ENCODE measurements at places on chromosomes 6 and 20.

DNA sequence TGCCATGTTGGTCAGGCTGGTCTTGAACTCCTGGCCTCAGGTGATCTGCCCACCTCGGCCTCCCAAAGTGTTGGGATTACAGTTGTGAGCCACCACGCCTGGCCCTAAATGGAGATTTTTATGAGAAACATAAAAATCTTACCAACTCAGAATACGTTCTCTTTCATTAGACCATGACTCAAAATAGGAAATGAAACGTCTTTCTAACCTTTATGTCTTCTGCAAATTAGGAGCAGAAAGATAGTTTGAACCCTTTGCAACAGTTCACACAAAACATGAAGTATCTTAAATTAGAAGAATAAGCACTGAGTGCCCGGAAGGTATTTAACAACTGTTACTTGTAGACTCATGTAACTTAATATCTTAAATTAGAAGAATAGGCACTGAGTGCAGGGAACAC is 48.3 kb downstream of the AHI1 start:
- DNase-seq = no peak

- DNase-seq = no peak
Measured at GRCh38 chr6:160792708-160793107, 90.7 kb downstream of the PLG start.

GRCh38 chr6:169034516-169035167 is 219.0 kb downstream of the THBS2 start:
- DNase-seq = no peak

DNA sequence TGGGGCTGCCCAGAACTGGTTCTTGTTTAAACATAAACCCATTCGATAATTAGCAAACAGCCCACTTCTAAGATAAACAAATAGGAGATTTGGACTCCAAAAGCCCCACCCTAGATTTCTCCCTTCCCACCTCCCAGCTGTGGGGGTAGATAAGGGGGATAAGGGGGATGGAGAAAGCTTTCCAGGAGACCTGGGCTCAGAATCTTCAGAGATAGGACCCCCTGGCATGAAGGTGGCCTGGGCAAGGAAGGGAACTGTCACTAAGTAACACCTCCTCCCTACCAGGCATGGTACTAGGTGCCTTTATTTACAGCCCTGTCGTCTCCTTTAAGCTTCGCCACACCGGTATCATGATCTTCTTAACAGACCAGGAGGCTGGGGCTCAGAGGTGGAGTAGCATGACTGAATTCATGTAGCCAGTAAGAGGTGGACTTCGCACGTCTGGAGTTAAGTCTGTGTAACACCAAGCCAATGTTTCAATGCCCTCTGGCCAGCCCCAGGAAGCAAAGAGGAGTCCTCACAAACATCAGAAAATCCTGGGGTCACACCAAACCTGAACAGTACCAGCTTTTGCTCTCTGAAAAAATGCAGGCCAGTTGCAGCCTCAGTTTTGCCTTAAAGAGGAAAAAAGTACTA is 4.6 kb downstream of the SDC4 start:
- DNase-seq = no peak

GRCh38 chr6:2795956-2796355 is 30.8 kb downstream of the WRNIP1 start:
- DNase-seq = no peak

GRCh38 chr6:15332446-15332845 is 86.6 kb downstream of the JARID2 start:
- no peak for DNase-seq

DNA sequence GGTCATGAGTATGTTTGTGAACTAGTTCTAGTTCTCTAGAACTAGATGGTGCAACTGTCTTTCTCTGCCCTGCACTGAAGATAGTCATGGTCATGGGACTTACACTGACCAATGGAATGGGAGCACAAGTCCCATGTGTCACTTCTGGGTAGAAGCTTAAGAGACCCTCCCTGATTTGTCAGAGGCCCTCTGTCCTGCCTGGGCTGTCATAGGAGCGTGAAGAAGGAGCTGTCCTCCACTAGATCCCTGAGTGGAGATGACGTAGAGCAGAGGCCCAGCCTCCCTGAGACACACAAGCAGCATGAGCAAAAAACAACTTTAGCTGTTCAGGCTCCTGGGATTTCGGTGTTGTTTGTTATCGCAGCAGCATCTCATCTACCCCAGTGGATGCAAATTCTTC is 514.5 kb downstream of the PREX1 start:
- DNase-seq = no peak

DNA sequence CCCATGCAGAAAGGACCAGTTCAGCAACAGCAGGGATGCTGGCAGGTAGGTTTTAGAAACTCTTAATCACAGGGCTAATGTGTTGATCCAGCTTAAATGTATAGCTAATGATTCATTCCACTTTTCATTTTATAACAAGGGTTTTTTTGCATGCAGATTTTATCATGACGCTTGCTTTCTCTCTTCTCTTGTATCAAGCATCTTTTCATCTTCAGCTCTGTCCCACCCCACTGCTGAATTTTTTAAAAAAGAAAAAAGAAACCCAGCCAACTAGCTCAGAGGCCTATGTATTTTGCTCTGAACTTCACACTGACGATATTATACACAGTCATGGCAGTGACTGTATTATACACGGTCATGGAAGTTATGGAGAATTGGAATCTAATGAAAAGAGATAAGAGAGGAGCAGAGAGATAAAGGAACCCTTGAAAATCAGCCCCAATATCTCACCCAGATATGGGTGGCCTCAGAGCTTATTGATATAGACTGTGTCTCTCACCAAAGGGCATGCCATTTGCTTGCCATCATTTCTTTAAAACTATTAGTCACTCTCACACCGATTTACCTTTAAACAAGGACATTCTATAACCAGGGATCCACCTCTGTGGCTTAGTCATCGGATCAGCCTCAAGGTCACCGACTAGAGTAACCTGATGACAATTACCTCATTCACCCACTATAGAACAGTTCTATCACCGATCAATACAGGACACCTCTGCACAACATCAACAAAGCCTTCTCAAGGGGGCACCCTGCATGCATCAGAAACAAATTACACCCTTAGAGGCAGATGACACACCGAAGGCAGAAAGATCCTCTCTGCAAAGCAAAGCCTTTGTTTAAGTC is 222.0 kb downstream of the ATXN1 start:
- DNase-seq = no peak

DNA sequence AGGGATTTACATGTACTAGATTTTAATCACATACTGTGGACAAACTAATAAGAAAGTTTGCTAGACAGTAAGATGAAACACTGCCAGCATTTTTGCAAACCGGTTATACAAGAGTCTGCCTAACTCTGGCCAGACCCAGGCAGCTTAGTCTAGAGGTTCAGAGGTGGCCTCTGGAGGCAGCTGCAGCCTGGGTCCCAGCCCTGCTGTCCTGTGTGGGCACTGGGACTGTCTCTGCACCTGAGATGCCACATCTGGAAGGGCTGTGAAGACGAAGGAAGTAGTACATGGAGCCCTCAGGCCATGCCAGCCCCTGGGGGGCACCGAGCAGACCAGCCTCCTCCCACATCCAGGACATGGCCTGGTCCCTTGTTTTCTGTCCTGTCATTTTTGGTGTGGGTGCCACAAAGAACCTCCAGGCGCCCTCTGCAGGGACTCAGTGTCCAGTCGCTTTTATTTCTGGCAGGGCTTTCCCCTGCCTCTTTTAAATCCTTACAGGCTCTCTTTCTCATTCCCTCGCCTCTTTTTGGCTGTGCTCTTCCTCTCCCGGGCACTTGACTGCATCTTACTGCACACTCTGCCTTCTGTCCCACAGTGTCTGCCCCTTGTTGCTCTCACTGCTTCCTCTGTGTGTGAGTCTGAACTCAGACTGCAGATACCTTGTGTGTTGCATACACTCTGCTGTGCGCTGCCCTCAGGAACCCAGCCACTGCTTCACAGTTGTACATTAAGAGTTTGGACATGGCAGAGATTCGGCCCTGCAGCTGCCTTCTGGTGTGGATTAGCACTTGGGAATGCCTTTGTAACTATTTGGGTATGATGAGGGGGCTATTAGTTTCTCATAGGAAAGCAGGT is 216.7 kb downstream of the ZDHHC14 start:
- DNase-seq = peak; percentile 4

- DNase-seq = no peak
Measured at GRCh38 chr6:131840936-131841583, 33.2 kb downstream of the ENPP1 start.

DNA sequence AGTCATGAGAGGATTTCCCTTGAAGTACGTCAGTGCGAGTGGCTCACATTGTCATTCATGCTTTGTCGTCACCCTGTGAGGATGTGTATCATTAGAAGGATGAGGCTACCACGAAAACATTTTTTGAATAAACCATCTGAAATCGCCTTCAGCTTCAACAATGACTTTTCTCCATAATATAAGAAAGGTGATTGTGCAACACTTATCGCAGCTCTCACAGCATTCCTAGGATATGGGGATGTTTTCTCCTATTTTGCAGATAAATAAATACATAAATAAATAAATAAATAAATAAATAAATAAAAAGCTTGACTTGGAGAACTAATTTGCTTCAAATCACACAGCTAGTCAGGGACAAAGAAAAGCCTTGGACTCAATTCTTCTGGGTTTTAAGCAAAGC is 326.5 kb downstream of the FOXA2 start:
- no peak for DNase-seq

- DNase-seq = no peak
Measured at GRCh38 chr6:1913577-1913976, 303.9 kb downstream of the FOXC1 start.

DNA sequence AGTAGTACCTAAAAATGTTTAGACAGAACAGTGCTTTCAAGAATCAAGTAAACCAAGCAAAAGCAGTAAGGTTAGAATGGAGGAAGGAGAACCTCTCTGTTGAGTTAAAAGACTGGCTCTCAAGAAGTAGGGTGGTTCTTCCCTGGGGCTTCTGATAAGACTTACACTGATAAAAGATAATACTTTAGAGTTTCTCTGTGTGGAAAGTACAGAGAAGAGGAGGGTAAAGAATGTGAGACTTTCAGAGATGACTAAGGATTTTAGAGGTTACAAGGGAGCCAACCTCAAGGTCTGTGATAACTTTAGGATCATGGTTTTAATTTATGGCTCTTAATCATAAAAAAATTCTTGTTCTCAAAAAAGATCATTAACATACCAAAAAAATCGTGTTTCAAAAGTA is 30.9 kb upstream of the ALDH8A1 start:
- no peak for DNase-seq

GRCh38 chr6:161748535-161749416 is 474.9 kb upstream of the AGPAT4 start:
- DNase-seq = no peak

DNA sequence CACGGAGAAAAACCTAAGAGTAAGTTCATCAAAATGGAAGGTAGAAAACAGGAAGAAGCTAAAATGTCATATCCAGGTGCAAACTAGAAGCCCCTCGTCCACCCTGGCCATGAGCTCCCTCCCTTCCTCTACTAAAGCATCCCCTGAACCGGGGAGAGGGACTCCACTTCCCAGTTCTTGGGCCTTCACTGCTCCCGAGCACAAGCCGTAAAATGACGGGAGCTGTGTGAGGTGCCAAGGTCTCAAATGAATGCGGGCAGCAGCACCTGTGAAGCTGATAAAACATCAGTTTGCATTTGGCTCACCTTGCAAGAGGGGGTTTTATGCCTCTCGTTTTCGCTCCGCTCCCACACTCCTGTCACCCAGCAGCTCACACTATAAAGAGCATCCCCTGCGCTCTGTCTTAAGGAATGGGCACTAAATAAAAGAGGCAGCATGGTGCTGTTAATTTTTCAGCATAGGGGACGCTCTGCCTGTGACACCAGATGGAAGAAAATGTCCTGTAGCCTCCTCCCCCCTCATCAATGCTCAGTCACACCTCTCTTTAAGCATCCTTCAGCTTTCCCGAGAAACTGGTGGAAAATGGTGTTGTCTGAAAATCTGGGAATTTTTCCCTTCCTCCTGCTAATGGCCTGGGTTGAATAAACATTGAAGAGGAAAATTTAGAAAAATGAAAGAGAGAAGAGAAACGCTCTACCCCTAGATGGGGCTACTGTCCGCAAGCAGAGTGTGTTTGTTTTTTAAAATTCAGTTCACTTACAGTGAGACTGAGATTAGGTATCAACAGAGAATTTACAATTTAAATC is 563.0 kb upstream of the AGPAT4 start:
- DNase-seq = no peak

DNA sequence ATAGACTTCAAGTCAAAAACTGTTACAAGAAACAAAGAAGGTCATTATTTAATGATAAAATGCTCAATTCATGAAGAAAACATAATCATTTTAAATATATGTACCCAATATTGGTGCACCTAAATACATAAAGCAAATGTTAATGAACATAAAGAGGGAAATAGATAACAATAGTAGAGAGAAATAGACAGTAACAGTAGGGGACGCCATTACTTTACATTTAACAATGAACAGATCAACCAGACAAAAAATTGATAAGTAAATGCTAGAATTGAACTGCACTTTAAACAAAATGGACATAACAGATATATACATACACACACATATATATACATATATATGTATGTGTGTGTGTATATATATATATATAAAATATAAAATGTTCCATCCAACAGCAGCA is 37.4 kb downstream of the IL22RA2 start:
- DNase-seq = no peak

DNA sequence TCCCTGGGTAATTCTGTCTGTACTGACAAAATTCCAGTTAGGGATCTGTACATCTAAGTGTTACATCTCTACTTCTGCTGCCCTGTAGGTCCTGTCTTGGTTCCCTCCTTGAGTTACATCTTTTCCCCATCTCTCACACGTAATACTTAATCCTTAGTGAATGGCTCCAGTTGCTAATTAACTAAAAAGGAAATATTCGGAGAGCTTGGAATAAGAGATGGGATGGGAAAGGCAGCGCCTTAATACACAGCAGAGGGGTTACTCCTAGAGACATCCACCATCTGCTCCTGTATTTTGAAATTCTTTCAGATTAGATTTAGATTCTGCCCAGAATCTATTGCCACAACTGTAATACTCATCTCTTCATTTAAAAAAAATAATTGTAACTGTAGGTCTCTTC is 384.0 kb downstream of the SAMD5 start:
- no peak for DNase-seq

DNA sequence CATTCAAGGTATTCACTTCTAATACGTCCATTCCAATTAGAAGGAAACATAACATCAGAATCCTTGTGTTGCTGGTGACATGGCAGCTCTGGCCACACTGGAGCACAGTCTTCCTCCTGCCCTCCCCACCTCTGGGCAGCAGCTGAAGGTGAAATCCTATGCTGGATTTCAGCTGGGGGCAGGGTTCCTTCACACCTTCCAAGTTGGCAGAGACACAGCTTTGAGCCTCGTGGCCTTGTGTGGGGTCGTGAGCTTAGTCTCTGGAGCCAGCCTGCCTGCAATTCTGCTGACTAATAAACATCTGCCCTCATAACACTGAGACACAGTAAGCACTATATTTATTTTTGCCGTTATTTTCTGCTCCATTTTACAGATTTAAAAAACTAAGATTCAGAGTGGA is 218.9 kb upstream of the RIN2 start:
- no peak for DNase-seq
